Activated CD8-positive, alpha-beta T cell treated with anti-CD3 and anti-CD28 coated beads for 36 hours (primary cell): ENCODE measurements at places on chromosomes 2 and 18. TPM values are rescaled to one million over a fixed set of nuclear protein-coding genes. Genes with fewer than 3 reads are reported as not detected.

Gene RALB
- 16.7 TPM for total RNA-seq

Gene LOXHD1
- total RNA-seq: 0.11 TPM

Gene BMP10
- total RNA-seq: not detected

Gene FAM237A
- total RNA-seq: not detected

Gene FNDC4
- not detected for total RNA-seq

Gene FHOD3
- total RNA-seq: not detected

Gene HSBP1L1
- total RNA-seq: 5.1 TPM

Gene ALLC
- not detected for total RNA-seq

Gene TMEM182
- 4.4 TPM for total RNA-seq

Gene KRTCAP3
- 4.3 TPM for total RNA-seq

Gene PRPF40A
- total RNA-seq: 148 TPM

Gene VIL1
- not detected for total RNA-seq

Gene ACADL
- total RNA-seq: not detected

Gene CHRNG
- not detected for total RNA-seq

Gene MYCN
- total RNA-seq: 0.16 TPM

Gene AMER3
- not detected for total RNA-seq

Gene CSRNP3
- not detected for total RNA-seq

Gene FAHD2B
- total RNA-seq: 29.2 TPM

Gene B4GALT6
- 1.7 TPM for total RNA-seq

Gene AFF3
- total RNA-seq: 3.5 TPM

Gene CCDC150
- total RNA-seq: 13.8 TPM

Gene TMSB10
- 2,035 TPM for total RNA-seq

Gene CHRND
- not detected for total RNA-seq

Gene INHBB
- total RNA-seq: not detected

Gene ACMSD
- not detected for total RNA-seq

Gene WNT10A
- total RNA-seq: 27.9 TPM

Gene CD226
- total RNA-seq: 41.7 TPM

Gene SLC14A1
- 3.1 TPM for total RNA-seq

Gene SIGLEC15
- total RNA-seq: not detected

Gene GAREM1
- not detected for total RNA-seq

Gene CPO
- total RNA-seq: not detected

Gene MC2R
- not detected for total RNA-seq

Gene CLEC4F
- not detected for total RNA-seq

Gene RNU2-63P
- 7.6 TPM for total RNA-seq

Gene GREB1L
- not detected for total RNA-seq

Gene SIX2
- not detected for total RNA-seq

Gene FOXI3
- total RNA-seq: not detected

Gene FBLN7
- total RNA-seq: 7.4 TPM
